Panc1 (cell line): ENCODE measurements at places on chromosomes 7 and 10. TPM values are rescaled to one million over a fixed set of nuclear protein-coding genes. Genes with fewer than 3 reads are reported as not detected.

STEAP4 gene
- total RNA-seq, result 0.10 TPM

CLCN1 gene
- total RNA-seq, result 0.15 TPM

FFAR4 gene
- 0.92 TPM for total RNA-seq

MARCHF5 gene
- 66.2 TPM for total RNA-seq

NRP1 gene
- total RNA-seq, result 93.4 TPM

TAS2R39 gene
- not detected for total RNA-seq

ZPBP gene
- total RNA-seq, result not detected

MXI1 gene
- total RNA-seq, result 12.1 TPM

HOXA1 gene
- 8.8 TPM for total RNA-seq

DNAJC30 gene
- 11.1 TPM for total RNA-seq

FGL2 gene
- not detected for total RNA-seq

C10orf62 gene
- not detected for total RNA-seq

AZGP1 gene
- 0.49 TPM for total RNA-seq

DPP6 gene
- total RNA-seq, result not detected

GRCh38 chr10:86164960-86165630 is 201.5 kb downstream of the GRID1 start:
- no peak for DNase-seq
- no peak overlapping the region for H3K4me3 ChIP-seq
- H3K27me3 ChIP-seq, result no peaks in the 10 kb centered on the region
- H3K36me3 ChIP-seq, result no peaks in the 10 kb centered on the region
- no peaks in the 10 kb centered on the region for H3K4me1 ChIP-seq

DNA sequence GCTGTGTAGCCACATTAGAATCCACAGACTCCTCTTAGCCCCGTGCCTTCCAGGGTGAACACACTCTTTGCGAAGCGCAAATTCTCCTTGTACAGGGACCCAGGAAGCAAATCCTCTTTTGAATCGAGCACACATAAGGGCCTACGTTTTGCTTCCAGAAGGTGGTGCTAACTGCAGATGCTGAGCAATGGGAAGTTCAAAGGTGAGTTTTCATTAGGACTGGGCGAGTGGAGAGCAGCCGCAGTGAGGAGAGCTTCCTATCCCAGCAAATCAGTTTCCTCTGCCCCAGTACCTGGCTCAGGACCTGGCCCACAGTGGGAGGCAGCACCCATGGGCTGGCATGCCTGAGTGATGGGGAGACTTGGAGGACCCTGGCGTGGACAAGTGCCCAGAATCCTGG is 23.5 kb upstream of the GPR26 start:
- H3K4me3 ChIP-seq, result no peak overlapping the region
- no peaks in the 10 kb centered on the region for H3K4me1 ChIP-seq
- no peaks in the 10 kb centered on the region for H3K36me3 ChIP-seq

GRCh38 chr7:118844748-118845147 is 620.2 kb downstream of the ANKRD7 start:
- no peak for DNase-seq
- H3K4me1 ChIP-seq, result no peaks in the 10 kb centered on the region
- H3K27ac ChIP-seq, result no peak overlapping the region
- no peaks in the 10 kb centered on the region for H3K36me3 ChIP-seq
- no peak overlapping the region for H3K4me3 ChIP-seq

- H3K27me3 ChIP-seq, result no peaks in the 10 kb centered on the region
- no peak overlapping the region for H3K27ac ChIP-seq
- H3K4me1 ChIP-seq, result no peaks in the 10 kb centered on the region
- H3K4me3 ChIP-seq, result no peak overlapping the region
Measured at GRCh38 chr10:59434463-59435321, 72.3 kb upstream of the FAM13C start.

DNA sequence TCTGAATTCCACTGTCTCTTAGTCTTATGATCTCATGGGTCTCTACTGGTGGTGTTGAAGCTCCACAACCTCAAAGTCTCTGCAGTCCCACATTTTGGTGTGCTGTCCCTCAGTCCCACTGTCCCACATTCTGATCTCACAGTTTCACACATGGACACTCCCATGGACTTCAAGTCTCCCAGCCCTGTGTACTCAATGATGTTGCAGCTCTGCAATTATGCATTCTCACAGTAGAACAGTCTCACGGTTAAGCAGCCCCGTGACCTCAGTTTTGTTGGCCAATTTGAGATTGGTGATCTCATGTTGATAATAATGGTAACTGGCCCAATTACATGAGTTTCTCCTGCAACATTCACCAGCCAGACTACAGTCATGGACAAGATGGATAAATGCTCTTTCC is 109.4 kb downstream of the ODAD2 start:
- no peak overlapping the region for H3K4me3 ChIP-seq
- H3K4me1 ChIP-seq, result no peaks in the 10 kb centered on the region
- no peaks in the 10 kb centered on the region for H3K36me3 ChIP-seq

GRCh38 chr7:146741911-146742310 is 625.3 kb downstream of the CNTNAP2 start:
- no peaks in the 10 kb centered on the region for H3K36me3 ChIP-seq
- H3K27me3 ChIP-seq, result no peaks in the 10 kb centered on the region
- no peak for DNase-seq
- H3K4me1 ChIP-seq, result no peaks in the 10 kb centered on the region
- no peak overlapping the region for H3K4me3 ChIP-seq

- no peaks in the 10 kb centered on the region for H3K36me3 ChIP-seq
- no peak overlapping the region for H3K4me3 ChIP-seq
- no peak for DNase-seq
- H3K27me3 ChIP-seq, result no peaks in the 10 kb centered on the region
- no peaks in the 10 kb centered on the region for H3K4me1 ChIP-seq
Measured at GRCh38 chr7:112214883-112215282, 8.4 kb downstream of the ZNF277 start.

GRCh38 chr7:121342631-121343030 is 13.8 kb downstream of the WNT16 start:
- H3K27me3 ChIP-seq, result no peaks in the 10 kb centered on the region
- no peak for DNase-seq
- H3K4me3 ChIP-seq, result no peak overlapping the region
- H3K27ac ChIP-seq, result no peak overlapping the region
- H3K4me1 ChIP-seq, result no peaks in the 10 kb centered on the region; the same call in 1 of the 2 replicates

DNA sequence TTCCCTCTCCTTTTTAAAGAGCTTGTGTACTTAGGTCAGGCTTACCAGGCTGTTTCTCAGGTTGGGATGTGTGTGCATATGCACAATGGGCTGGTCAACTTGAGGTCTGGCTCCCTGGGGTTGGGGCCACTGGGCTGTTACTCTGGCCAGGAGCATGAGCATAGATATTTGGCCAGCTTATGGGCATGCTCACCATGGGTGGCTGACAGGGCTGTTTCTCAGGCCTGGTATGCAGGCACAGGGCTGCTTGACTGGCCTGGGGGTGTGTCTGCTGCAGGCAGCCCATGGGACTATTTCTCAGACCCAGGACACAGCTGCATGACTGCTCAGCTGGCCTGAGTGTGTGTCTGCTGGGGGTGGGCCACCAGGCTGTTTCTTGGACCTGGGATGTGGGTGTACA is 34.6 kb downstream of the SCART1 start:
- no peak overlapping the region for H3K4me3 ChIP-seq
- no peaks in the 10 kb centered on the region for H3K4me1 ChIP-seq
- H3K27me3 ChIP-seq, result peaks cover 8% of the 10 kb centered on the region; the same call in 1 of the 2 replicates
- H3K27ac ChIP-seq, result no peak overlapping the region
- no peak for DNase-seq

GRCh38 chr7:20165146-20165510 is 52.1 kb downstream of the MACC1 start:
- no peaks in the 10 kb centered on the region for H3K36me3 ChIP-seq
- H3K4me1 ChIP-seq, result no peaks in the 10 kb centered on the region
- no peak overlapping the region for H3K4me3 ChIP-seq
- H3K27ac ChIP-seq, result no peak overlapping the region
- H3K27me3 ChIP-seq, result no peaks in the 10 kb centered on the region
- no peak for DNase-seq

- no peak overlapping the region for H3K27ac ChIP-seq
- H3K27me3 ChIP-seq, result no peaks in the 10 kb centered on the region
- DNase-seq, result no peak
- no peak overlapping the region for H3K4me3 ChIP-seq
Measured at GRCh38 chr7:157612009-157612663, 275.3 kb downstream of the DNAJB6 start.

GRCh38 chr7:158274996-158275395 is 312.6 kb downstream of the PTPRN2 start:
- no peak overlapping the region for H3K27ac ChIP-seq
- H3K27me3 ChIP-seq, result no peaks in the 10 kb centered on the region; the same call in 1 of the 2 replicates
- DNase-seq, result no peak
- H3K36me3 ChIP-seq, result no peaks in the 10 kb centered on the region
- no peak overlapping the region for H3K4me3 ChIP-seq

DNA sequence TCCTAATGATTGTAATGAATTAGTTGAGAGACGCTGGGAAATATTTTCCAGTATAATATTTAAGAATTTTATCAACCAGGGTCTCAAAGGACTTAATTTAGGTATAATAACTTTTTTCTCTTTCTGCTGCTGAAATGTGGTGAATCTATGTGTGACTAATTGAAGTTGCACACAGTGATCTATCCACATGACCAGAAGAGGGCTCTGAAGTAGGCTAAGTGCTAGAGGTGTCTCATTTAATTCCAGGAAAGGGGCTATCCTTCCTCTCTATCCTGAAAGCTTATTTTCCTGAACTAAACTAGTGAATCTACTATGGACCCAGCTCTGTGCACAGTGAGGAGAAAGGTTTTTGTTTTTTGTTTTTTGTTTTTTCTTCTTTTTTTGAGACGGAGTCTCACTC is 294.4 kb upstream of the MYO3A start:
- no peaks in the 10 kb centered on the region for H3K4me1 ChIP-seq
- no peaks in the 10 kb centered on the region for H3K27me3 ChIP-seq

- no peak overlapping the region for H3K27ac ChIP-seq
- H3K27me3 ChIP-seq, result no peaks in the 10 kb centered on the region
- DNase-seq, result no peak
- H3K36me3 ChIP-seq, result no peaks in the 10 kb centered on the region
- H3K4me3 ChIP-seq, result no peak overlapping the region
Measured at GRCh38 chr10:13823096-13823708, 236.4 kb downstream of the PRPF18 start.

DNA sequence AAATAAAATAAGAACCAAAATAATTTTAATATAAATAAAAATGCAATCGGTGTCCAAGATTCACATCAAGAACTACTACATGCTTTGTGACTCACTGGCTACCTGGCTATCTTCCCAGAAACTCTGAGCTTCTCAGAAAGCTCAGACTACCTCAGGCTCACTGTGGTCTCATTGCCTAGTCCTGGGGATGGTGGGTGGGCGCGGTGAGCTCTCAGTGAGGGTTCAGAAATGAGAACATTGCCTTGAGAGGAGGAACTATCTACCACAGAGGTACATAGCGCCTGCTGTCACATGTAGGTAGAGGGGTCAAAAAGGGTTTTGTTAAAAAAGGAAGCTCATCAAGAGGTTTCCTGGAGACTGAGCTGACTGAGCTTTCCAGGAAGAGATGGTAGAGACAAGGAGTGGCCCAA is 108.0 kb downstream of the WDFY4 start:
- DNase-seq, result no peak
- no peaks in the 10 kb centered on the region for H3K36me3 ChIP-seq
- H3K27me3 ChIP-seq, result peaks cover 31% of the 10 kb centered on the region
- H3K4me1 ChIP-seq, result no peaks in the 10 kb centered on the region
- H3K4me3 ChIP-seq, result no peak overlapping the region
- H3K27ac ChIP-seq, result no peak overlapping the region

DNA sequence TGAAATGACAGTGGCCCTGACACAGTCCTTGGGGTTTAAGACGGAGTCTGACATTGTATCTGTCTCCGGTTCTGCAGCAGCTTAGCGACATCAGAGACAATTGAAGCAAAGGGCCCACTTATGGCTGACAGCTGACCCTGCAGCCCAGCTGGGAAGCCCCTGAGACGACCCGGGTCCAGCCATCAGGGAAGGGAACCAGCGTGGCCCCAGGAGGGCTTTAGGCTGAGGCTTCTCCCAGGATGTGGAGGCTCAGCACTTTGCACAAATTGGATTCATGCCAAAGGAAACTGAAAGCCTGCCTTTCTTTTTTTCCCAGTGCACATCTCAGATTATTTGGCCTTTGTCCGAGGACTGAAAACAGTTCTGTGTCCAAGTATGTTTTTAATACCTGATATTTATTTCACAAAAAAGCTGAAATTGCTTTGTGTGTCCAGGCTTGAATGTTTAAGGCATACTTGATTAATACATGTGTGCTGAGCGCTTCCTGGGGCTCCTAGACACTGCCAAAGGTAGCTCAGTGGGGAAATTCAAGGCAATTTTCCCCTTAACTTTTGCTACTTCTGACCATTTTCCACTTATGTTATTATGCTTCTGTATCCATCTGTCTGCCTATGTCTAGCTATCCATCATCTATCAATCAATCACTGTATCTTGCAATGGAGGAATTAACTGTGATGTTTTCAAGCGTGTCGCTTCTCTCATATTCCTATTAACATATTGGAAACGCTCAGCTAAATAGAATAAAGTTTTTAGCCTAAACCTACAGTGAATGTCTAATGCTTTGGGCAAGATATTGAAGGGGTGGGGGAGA is 34.8 kb downstream of the KLF6 start:
- peaks cover 36% of the 10 kb centered on the region for H3K4me1 ChIP-seq
- peak overlapping the region; percentile 30 for H3K27ac ChIP-seq
- no peaks in the 10 kb centered on the region for H3K27me3 ChIP-seq
- DNase-seq, result no peak

DNA sequence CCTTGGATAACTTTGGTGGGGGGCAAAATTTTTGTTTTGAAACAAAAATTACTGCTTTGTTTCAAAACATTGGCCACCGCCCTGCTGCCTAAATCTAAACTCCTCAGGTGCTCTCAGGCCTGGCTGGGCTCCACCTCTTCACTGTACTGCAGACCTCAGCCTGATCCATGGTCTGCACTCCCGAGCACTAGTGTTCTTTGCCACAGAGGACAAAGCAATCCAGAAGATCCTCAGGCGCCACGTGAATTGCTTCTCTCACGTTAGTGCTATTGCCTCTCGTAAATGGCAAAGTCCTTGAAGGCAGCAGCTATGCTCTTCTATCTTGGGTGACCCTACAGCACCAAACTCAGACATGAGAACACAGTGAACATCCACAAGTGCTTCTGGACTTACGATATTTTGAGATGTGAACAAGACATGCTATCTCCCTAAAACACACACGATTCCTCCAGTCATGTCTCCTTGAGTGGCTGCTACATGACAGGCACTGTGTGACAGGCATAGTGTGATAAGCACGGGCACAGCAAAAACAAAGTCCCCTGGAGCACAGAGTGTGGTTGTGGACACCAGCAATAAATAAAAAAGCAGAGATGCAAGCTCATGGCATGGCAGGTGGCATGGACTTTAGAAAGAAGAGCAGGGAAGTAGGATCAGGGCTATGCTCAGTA is 582.1 kb upstream of the DPP6 start:
- no peak for DNase-seq
- no peaks in the 10 kb centered on the region for H3K4me1 ChIP-seq
- H3K27me3 ChIP-seq, result no peaks in the 10 kb centered on the region
- H3K4me3 ChIP-seq, result no peak overlapping the region
